ENCODE measurements at places on chromosomes 11 and 22.

DNA sequence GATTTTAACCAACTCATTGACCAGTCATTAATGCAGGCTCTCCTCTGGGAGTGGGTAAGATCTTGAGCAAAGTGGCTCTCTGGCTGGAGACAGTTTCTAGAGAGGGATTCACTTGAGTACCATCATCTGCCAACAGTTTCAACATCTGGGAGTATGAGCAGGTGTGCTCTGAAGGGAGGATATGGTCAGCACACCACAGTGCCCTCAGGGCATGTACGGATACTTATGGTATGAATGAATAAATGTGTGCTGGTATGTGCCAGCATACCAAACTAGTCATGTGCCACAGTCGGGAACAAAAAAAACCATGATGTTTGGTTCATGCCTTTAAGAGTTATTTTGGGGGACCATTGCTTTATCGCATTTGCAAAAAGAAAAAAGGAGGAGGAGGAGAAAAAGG is 1197.5 kb upstream of the TENM4 start:
- no peak for DNase-seq

DNA sequence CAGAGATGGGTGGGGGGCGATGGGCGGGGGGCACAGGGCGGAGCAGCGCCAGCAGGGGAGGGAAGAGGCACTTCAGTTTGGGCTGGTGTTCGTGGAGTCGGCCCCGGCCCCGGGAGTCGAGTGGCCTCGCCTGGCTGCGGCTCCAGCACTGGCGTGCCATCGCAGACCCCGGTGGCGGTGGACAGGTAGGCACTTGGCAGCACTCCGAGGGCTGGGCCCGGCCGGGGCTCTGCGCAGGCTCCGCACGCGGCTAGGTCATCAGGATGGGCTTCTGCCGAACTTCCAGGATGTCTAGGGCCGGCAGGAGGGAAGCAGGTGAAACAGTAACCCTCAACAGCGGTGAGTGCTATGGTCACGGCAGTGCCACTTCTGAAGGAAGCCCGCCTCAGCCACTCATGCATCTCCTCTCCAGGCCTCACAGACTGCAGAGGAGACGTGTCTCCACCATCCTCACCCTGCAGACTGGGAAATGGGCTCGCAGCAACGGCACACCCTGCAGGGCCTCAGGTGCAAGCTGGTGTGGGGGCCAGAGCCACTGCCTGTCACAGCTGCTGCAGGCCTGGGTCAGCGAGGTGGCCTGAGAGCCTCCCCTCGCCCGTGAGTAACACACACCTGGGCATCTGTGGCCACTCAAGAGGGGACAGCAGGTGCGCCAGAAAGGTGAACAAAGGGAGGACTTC is 33.3 kb downstream of the NUP50 start:
- no peak for DNase-seq

DNA sequence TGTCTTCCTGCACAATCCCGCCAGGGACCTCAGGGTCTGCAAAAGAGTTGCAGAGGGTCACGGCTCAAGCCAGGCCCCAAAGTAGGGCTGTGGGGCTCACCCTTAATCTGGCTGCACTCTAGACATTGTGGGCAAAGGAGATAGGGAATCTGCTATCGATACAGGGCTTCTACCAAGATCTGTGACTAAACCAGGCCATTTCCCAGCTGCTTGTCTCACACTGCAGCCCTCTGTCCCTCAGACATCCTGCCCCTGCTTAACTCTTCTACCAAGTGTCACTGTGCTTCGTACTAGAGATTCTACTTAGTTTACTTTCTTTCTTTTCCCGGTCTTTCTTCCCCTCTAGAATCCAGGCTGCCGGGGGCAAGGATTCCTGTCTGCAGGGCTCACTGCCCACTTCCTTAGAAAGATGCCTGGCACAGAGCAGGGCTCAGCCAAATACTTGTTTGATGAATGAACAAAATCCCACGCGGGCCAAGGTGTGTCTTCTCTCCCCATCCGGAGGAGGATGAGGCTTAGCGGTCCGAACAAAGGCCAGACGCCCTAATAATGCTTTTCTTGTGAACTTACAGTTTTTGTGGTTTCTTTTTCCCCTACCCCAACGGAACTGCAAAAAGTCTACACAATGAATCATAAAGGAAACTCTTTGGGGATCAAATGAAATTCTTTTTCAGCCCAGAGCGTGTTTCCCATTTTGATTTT is 61.3 kb upstream of the ANO1 start:
- DNase-seq = no peak

- DNase-seq = no peak
Measured at GRCh38 chr11:128598096-128598495, 10.7 kb upstream of the ETS1 start.

- DNase-seq = no peak
Measured at GRCh38 chr11:61437496-61437895, 7.6 kb downstream of the SDHAF2 start.

- DNase-seq = no peak
Measured at GRCh38 chr11:11821899-11822298, 19.9 kb upstream of the USP47 start.

- DNase-seq = no peak
Measured at GRCh38 chr11:64713016-64713707, 9.8 kb downstream of the NRXN2 start.

GRCh38 chr11:74720596-74721478 is 10.4 kb downstream of the CHRDL2 start:
- no peak for DNase-seq

GRCh38 chr11:73236854-73237253 is 18.8 kb downstream of the P2RY2 start:
- peak; percentile 35 for DNase-seq

GRCh38 chr11:73143126-73143838 is 1.2 kb upstream of the FCHSD2 start:
- DNase-seq = no peak

GRCh38 chr22:36863979-36864378 is 3.2 kb downstream of the NCF4 start:
- DNase-seq = no peak

DNA sequence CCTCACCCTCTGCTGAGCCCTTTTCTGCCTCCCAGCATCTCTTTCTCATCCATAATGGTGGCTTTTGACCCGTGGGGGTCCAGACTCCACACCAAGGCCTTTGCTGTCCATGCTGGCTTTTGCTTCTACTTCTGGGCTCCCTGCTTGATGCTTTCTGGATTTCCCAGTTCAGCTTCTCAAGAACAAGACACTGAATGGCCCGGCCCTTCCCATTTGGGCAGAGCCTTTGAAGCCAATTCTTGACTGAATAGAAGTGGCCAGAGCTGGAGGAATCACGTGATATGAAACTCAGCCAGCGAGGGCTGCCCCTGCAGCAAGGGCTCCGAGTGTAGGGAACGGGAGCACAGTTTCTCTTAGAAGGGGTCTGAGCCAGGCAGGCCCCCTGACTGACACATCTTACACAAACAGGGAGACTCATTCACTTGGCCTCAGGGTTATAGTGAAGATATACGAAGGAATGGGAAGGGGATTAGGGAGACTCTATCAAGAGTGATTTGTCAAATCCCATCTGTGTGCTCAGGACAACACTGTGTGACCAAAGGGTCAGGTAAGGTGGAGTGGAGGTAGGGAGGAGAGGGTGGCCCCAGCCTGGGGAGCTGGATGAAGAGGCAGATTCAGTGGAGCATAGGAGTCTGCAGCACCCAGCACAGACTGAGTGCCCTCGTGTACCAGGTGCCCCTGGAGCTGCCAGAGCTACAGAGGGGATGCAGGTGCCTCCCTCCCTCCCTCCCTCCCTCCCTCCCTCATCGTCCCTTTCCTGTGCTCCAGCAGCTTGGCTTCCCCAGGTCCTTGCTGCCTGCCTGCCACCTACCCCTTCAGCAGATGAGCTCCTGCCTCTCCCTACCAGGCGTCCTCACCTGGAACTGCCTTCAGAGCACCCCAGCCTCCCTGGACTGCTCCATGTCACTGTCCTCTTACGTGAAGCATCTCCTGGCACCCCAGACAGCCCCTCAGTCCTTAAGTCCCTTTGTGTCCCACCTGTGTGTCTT is 106.0 kb downstream of the TRIM29 start:
- DNase-seq = no peak

GRCh38 chr11:34665077-34665835 is 44.4 kb downstream of the EHF start:
- no peak for DNase-seq

GRCh38 chr22:22820626-22821025 is 67.0 kb upstream of the IGLL5 start:
- DNase-seq = peak; percentile 79

DNA sequence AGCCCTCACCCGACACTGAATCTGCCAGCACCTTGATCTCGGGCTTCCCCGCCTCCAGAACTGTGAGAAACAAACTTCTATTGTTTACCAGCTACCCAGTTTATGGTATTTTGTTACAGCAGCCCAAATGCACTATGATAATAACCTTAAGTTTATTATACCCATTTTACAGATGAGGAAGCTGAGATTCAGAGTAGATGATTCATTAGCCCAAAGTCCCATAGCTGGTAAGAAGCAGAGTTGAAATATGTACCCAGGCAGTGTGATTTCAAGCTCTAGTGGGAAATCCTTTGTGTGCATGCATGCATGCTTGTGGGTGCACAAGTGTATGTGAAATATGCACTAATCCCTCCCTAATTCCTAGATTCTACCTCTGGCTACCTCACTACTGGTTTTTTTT is 7.9 kb downstream of the GRIK4 start:
- no peak for DNase-seq

DNA sequence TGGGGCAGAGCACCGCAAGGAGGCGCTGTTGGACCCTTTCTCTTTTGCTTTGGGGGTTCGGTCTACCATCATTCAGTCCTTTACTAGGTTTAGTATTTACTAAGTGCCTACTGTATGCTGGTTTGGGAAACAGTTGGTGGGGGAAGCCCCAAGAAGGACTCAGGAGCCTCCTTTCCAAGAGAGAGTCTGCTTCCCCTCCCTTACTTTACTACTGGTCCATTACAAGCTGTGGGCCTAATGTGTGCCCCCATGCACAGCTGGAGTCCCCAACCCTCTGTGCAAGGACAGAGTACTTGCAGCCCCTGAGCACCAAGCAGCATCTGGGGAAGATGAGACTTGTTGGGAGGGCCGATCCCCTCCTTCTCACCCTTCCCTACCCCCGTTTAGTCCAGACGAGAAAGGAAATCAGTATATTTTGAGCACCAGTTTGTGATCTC is 876 bp upstream of the UBE2L6 start:
- DNase-seq = no peak

DNA sequence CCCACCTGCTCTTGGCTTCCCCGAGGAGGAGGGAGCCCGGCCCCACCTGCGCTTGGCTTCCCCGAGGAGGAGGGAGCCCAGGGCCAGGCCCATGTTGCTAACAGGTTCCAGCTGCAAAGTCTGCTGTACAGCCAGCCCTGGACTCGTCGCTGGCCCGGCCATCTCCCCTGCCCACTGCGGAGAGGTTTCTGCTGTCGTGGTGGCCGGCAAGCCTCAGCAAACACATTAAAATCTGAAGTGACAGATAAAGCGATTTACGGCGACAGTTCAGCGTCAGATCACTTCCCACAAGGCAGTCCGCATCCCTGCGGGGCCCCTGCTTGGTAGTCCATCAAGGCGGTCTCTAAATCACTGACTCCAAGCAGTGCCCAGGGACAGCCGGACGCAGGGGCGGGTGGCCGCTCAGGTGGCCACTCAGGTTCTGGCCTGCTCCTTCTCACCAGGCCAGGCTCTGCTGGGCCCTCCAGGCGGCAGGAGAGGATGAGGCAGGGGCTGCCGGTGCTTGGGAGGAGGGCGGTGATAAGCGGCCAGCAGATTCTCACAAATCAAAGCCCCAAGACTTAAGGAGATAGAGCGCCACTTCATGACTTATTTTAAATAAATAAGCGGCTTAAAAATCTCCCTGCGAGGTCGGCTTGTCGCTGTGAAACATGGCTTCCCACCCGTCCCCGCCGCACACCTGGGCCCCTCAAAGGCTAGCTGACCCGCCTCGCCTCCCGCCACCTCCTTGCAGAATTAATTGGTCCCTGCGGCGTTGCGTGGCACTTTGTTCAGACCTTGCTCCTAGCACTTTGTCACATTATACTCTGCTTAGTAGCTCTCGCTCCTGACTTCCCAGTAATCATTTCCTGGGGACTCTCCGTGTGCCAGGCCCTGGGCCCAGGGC is 21.1 kb downstream of the MACROD1 start:
- DNase-seq = no peak
